NCI-H526 treated with DMSO at 0.1 percent for 48 hours (cell line): ENCODE measurements at places on chromosomes 11 and 22.

DNA sequence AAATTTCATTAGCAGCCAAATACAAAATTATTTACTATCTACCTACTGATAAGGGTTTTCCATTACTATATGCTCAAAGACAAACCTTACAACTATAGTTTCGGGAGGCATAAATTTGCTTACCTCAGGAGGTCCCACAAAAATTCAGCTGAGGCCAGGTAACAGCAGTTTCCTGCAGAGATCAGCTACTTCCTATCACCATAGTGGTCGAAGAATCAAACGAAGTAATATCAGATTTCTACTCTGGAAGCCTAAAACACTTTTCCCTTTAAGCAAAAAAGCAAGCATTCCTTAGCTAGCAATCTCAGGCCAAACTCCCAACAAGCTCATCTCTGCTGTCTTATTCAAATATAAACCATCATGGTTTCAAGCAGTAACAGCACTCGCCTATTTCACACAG lies 3.1 kb downstream of the NAP1L4 start:
- peak; percentile 26 for DNase-seq

DNA sequence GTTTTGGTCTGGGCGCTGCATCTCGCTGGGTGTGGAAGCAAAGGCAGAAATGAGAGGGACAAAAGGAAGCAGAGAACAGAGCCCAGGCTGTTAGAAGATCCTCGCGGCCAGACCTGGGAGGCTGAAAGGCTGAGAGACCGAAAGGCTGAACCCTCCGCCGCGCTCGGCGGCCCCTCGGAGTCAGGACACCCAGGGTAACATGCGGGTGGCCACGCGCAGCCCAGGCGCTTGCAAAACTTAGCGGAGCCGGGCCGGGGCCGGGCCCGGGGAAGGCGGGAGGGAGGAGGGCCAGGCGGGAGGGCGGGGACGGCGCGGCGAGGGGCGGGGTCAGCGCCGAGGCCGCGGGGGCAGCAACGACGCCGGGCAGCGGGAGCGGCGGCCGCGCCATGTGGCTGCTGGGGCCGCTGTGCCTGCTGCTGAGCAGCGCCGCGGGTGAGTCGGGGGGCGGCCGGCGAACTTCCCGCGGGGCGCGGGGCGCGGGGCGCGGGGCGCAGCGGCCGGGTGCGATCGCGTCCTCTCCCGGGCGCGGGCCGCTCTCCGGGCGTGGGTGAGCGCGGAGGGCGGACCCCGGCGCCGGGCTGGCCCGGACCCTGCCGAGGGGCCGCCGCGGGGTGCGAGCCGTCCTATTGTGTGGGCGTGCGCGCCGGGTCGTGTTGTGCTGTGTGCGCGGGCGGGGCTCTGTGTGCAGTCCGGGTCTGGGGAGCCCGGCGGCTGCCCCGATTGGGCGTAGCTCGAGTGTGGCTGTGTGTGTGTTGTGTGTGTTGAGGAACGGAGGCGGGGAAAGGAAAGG lies at the start of gene LDLRAD3:
Gene LDLRAD3 (plus strand): TSS at position 350 of the 790 bp plus-strand sequence. CDS start 37 bp downstream, at position 387.
- DNase-seq: peak; percentile 64

DNA sequence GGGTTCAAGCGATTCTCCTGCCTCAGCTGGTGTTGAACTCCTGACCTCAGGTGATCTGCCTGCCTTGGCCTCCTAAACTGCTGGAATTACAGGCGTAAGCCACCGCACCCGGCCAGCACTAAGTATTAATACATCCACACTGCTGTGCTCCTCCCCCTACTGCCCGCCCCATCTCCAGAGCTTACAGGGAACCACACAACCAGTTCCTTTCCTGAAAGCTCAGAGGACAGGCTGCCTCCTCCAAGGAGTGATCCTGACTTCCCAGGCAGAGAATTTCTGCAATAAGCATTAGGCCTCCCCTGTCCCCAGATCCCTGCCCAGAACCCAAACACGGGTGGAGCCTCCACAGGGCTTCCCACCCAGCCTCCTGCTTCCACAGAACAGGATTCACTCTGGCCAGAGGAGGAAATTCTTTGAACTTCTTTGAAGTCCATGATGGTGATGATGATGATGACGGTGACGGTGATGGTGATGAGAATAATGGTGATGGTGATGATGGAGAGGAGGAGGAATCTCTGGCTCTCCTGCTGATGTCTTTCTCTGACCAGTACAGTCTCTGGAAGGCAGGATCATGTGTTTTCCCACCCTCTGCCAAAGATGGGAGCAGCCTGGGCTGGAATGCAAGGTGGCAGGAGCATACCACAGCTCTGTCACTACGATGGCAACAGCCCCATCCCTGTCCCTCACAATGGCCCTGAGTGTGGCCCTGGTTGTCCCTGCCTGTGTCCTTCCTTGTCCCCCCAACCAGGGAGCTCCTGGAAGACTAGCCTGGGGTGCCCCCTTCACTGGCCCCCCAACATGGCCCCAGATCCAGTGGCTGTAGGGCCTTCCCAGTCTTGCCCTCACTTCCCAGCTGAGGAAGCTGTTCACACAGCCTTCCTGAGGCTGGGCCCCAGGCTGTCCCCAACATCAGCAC lies 33.5 kb upstream of the CSNK1E start:
- no peak for DNase-seq

DNA sequence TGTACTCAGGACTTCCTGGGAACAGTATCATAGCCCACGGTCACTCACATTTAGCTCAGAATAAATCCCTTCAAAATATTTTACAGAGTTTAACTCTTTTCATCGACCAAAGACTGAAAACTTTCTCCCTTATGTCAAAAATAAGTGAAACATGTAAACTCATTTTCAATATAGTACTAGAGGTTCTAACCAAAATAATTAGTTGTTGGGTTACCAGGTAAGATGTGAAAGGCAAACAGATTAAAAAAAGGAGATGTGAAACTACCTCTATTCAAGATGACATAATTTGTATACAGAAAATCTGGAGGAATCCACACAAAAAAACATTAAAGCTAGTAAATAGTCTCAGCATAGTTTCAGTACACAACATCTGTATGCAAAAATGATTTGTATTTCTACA lies 20.3 kb downstream of the XKR3 start:
- no peak for DNase-seq

DNA sequence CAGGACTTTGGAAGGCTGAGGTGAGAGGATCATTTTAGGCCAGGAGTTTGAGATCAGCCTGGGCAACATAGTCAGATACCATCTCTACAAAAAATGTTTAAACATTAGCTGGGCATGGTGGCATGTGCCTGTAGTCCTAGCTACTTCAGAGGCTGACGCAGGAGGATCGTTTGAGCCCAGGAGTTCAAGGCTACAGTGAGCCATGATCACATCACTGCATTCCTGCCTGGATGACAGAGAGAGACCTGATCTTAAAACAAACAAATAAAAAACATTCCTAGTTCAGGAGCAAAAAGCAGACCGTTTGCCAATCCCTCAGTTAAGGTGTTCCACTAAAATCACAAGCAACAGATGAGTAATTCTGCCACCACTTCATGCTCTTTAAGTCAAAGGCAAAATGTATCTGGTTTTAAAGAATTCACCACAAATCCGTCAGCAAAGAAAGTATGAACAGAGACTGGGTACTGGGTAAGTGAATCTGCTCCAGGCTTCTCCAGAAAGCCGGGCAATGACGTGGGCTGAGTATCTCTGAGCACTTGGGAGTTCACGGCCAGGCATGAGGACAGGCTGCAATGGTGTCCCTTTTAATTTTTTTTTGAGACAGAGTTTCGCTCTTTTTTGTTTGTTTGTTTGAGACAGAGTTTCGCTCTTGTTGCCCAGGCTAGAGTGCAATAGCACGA lies 19.5 kb downstream of the CLTCL1 start:
- DNase-seq: no peak

- DNase-seq: no peak
Measured at GRCh38 chr22:48605856-48606481, 1221.7 kb downstream of the BRD1 start.

DNA sequence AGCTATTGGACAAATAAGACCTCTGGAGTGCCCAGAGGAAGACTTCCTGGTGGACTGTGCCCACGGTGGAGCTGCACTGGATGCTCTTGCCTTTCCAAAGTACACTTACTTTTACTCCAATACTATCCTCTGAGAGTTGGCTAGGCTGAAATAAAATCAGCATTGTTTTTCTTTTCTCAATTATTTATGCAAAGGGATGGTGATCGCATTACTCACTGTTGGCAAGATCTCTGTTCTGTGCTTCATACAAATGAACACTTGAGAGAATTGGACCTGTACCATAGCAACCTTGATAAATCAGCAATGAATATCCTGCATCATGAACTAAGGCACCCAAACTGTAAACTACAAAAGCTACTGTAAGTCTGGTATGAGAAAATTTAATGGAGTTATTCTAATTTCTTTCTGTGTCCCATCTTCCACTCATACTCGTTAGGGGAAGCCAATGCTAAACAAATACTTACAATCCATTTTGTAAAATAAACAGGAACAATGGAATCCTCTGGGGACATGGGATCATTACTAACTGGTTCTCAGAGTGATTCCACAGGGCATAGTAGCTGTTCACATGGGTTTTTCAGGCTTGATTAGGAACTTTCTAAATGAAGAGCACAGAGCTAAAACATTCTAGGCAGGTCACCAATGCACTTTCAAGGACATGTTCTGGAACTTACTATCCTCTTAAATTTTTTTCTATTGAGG lies 26.3 kb downstream of the NLRP14 start:
- DNase-seq: no peak

DNA sequence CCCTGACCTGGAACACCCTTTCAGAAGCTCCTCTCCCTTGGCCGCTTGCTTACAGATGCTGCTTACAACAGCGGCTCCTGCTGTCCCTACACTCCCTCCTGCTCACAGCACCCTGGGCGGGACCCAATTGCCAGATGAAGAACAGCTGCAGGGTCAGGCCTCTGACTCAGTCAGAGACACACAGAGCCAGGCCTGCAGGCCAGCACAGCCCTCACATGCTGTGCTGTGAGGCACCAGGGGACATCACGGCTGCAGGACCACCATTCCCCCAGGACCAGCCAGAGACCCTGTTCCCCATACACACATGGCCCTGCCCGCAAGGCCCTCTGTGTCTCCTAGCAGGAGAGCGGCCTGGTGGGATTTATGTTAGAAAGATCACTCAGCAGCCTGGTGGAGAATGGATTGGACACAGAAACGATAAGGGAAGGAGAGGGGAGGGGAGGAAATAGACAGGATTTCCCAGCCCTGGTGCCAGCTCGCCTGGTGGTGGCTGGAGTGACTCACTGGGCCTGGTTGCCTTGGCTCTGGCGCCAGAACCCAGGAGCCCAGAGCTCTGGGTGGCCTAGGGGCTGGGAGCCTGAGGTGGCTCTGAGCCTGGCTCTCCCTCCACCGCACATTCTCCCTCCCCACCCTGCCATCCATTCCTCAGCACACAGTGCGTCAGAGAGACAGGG lies 6.7 kb downstream of the CAPN5 start:
- no peak for DNase-seq

DNA sequence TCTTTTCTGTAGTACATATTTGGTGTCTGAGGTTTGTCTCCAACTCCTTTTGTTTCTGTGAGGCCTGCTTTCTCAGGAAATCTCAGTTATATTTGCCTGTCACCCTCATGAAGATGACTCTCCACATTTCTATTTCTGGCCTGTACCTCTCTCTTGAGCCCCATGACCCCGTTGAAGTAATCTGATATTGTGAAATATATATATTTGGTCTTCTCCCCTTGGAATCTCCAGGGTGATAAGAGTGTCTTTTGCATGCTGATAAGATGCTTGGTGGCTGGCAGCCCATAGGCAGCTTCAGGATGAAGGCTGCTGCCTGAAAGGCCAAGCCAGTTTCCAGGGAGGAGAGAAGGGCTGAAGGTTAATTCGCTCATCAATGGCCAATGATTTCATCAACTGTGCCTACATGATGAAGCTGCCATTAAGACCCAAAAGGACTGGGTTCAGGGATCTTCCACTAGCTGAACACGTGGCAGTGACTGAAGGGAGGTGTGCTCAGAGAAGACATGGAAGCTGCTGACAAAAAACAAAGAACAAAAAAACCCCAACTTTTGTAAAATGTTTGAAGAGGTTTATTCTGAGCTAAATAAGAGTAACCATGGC lies 67.4 kb downstream of the MICAL2 start:
- no peak for DNase-seq

DNA sequence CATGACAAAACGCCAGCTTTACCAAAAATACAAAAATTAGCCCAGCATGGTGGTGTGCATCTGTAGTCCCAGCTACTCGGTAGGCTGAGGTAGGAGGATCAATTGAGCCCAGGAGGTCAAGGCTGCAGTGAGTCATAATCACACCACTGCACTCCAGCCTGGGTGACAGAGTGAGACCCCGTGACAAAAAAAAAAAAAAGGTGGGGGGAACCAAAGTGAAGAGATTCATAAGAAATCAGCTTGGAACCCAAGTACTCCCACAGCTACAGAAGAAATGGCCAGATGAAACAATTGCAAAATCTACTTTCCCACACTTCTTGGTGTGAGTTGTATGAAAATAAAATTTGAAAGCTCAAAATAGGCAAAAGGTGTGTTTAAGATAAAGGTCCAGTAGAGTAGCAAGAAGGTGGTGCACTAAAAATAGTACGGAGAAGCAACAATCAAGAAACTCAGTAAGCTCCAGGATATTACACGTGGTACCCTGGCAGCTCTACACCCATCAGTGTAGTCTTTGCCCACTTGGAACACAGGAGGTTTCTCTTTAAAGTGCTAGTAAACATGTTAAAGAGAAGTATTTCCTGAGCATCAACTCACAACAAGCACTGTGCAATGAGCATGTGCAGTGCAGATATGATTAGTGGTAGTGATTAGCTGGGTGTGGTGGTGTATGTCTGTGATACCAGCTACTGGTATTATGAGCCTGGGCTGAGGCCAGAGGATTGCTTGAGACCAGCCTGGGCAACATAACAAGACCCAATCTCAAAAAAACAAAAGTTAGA lies 5.3 kb downstream of the HARBI1 start:
- DNase-seq: no peak
